Right renal cortex interstitium (tissue), 3 donors: ENCODE measurements at places on chromosomes 3 and 15.
A peak's percentile ranks its signal among the peaks of the same experiment; 100 is the strongest.

DNA sequence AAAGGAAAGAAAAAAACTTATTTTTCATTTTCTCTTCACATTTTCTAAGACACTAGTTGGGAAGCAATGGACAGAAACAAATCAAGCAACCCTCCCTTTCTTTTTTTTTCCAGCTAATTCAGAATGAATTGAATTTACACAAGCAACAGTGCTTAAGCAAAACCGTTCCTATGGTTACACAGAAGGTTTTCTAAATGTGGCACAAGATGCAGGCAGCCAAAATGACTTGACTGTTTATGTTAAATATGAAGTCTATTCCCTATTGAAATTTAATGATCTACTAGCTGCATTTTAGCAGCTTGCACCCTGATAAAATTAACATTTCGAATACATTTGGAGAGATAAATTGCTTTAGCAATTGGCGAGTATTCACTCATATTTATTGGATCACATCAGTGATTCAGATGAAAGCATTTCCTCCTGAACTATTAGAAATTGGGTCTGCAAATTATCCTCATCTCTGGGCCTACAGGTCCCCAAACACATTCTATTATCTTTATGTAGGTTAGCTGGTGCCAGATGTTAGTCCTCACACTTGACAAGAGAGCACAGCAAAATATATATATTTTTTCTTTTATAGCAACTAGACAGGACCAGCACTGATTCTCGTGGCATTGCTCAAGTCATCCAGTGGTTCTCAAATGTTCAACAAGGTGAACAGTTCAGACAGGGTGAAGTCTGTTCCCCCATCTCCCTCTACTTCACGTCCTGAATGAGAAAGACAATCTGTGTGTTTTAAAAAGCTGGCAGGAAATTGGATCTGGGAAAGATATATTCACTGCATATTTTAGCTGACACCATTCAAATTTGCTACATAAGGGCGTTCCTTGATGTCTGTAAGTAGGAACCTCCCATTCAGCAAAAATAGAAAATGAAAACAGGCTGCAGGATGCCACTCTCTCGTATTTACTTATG lies 463.6 kb upstream of the KCNMB2 start:
- DNase-seq, result no peak

- no peak for DNase-seq
Observed at GRCh38 chr3:115999613-116000012, 376.3 kb downstream of the GAP43 start.

DNA sequence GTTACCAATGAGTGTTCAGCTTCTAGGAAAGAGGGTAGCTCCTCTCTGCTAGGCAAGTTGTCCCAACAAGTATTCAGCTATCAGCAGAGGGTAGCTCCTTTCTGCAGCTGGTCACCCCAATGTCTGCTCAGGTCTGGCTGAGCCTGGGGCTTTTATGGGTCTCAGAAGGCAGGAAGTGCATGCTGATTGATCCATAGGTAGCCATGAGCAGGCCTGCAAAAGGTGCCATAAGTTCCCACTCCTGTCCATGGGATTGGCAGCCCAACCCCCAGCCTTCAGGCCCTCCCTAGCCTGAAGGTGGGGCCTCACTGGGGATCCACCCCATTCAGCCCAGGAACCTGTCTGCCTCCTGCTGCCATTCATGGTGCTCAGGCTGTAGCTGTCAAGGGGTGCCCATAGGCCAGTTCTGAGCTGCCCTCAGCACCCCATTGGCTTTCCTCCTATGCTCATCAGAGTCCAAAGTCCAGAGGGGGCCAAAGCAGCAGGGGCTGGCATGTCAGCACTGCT lies 34.6 kb upstream of the DNAJC13 start:
- DNase-seq, result no peak

- DNase-seq, result peak; percentile 60
Observed at GRCh38 chr3:23202921-23203707, at the start of gene UBE2E2. TSS of gene UBE2E2 (plus strand) at chr3:23203327.

- DNase-seq, result no peak
Observed at GRCh38 chr3:16171825-16172224, 2.7 kb upstream of the GALNT15 start.

DNA sequence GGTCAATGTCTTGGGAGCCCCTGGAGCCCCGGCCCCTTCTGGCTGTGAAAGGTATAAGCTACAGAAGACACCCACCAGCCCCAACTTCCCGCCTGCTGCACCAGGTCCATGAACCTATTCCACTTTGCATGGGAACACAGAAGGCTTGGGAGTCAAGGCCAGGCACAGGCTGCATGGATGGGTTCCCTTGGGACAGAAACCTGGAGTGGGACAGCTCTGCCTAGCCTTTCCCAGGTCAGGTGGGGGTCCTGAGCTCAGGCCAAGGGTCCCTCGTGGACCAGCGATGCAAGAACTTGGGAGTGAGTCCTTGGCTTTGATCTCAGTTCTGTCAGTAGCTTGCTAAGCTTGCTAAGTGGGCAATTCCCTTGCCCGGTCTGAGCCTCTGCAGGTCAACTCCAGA lies 25.0 kb downstream of the TKT start:
- no peak for DNase-seq

- DNase-seq, result no peak
Observed at GRCh38 chr15:43241100-43241499, 20.3 kb upstream of the EPB42 start.

GRCh38 chr3:69129531-69129930 lies 7.1 kb upstream of the LMOD3 start:
- no peak for DNase-seq

- peak; percentile 49 for DNase-seq
Observed at GRCh38 chr3:123586131-123586530, 1.3 kb upstream of the HACD2 start.

DNA sequence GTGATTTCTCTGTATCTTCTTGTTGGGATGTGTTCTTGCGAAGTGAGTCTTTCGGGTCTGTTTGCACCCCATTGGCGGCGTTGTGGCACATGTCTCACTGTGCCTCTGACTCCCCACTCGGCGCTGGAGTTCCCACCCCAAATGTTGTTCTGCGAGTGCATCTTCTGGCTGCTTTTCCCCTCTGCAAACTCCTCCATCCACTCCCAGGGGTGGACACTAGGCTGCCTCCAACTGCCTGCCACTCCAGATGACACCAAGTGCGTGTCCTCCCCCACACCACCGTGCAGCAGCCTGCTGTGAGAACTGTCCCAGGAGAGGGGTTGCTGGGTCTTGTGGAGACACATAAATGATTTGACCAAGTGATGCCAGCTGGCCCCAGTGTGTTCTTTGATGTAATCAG lies 17.6 kb downstream of the EFCC1 start:
- DNase-seq, result no peak

DNA sequence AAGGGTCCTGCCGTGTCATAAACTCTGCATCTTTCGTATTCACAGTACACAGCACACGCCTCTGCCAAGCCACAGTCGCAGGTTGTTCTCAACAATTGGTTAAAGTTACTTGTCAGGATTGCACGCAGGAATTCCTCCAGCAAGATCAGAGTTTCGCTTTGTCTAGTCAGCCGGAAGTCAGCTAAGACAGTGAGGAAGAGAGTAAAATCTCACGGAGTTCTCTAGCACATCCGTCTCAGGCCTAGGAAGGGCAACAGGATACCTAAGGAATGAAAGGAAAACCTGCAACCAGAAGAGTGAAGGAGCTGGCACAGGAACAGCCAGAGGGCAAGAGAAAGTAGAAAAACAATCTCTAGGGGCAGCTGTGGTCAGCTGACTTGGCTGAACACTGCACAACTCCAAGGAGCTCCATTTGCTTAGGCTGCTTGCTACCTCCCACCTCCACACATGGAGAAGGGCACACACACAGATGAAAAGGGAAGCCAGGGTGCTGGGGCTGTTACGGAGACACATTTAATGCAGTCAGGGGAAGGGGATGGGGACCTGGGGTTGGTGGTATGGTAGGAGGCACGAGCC lies 23.7 kb downstream of the RORA start:
- DNase-seq, result no peak

GRCh38 chr15:41870689-41871081 lies 23.2 kb downstream of the SPTBN5 start:
- no peak for DNase-seq

DNA sequence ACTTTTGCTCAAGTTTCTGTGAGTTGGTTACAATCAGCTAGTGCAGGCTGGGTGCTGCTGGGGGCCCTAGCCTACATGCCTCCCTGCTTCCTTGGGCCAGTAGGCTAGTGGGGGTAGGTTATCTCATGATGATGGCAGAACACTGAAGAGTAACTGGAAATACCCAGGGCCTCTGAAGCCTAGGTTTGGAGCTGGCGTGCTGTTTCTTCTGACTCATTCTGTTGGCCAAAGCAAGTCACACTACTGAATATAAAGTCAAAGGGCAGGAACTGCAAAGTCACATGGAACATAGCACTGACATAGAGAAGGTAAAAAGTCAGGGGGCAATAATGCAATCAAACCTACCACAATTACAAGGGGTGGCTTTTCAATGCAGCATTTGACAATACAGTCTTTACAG lies 34.5 kb downstream of the RASGRP1 start:
- DNase-seq, result no peak

GRCh38 chr15:77035999-77036471 lies 34.9 kb downstream of the TSPAN3 start:
- no peak for DNase-seq

DNA sequence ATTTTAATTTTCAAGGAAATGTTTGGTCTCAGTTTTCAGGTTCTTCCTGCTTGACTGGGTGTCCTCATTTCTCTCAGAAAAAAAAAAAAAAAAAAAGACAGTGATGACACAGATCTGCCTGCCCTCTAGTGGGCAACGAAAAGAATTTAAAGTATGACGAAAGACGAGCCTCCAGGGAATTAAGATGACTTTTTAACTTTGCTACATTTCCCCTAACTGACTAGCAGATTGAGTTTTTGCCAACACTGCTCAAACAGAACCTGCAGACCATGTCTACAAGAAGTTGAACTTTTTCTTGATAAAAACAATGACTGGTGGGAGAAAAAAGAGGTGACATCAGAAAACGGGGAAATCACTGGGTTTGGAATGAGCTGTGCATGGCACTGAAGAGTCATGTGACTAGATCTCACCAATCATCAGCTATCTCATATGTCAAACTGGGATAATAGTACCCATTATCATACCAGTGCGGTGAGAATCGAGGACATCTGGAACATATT lies 40.8 kb downstream of the EOMES start:
- DNase-seq, result peak; percentile 60

DNA sequence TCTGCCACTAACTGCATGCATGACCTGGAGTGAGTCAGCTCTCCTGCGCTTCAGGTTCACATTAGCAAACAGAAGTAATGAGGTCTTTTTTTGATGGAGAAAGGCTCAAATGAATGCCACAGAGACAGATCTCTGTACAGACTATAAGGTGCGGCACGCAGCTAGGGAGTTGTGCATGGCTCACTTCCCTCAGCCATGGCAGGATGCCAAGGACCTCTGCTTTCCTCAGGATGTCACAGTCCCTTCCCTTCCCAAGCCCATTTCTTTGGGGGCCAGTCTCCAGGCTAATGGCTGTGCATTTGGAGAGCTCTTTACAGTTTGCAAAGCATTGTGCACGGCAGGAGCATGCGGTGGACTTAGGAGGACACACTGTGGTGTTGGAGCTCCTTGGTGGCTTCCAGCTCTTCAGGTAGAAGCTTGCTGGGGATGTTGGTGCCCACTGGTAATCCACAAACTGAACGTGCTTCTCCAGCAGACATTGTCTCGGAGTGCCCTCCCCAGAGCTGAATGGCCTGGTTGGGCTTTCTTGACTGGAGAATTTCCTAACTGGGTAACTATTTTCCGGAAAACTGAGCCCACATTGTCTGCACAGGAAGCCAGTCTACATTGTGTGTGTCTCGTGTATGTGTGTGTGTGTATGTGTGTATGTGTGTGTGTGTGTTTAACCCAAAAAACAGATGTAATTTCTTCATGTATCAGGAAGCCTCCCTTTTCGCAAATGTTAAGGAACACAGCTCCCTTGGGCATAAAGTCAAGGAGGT lies 172.5 kb upstream of the TLE3 start:
- no peak for DNase-seq

GRCh38 chr3:192515664-192516045 lies 211.7 kb downstream of the FGF12 start:
- DNase-seq, result no peak

- no peak for DNase-seq
Observed at GRCh38 chr3:120496278-120497002, 45.6 kb upstream of the FSTL1 start.

GRCh38 chr3:102332934-102333333 lies 101.9 kb upstream of the ZPLD1 start:
- no peak for DNase-seq

DNA sequence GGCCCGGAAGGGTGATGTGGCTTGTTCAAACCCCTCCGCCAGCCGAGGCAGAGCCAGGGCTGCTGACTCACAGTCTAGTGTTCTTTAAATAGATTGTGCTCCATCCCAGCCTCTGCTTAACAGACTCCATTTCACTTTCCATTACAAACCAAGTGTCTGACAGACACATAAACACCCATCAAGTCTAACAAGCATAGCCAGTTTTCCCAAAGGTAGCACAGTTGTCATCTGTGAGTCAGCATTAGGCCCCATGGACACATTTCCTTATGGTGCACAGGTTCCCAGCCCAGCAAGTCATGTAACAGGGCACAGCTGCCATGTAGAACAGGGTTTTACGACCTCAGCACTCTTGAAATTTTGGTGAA lies 109.9 kb upstream of the RAP2B start:
- DNase-seq, result no peak

GRCh38 chr3:190911382-190911781 lies 48.9 kb upstream of the GMNC start:
- DNase-seq, result no peak

DNA sequence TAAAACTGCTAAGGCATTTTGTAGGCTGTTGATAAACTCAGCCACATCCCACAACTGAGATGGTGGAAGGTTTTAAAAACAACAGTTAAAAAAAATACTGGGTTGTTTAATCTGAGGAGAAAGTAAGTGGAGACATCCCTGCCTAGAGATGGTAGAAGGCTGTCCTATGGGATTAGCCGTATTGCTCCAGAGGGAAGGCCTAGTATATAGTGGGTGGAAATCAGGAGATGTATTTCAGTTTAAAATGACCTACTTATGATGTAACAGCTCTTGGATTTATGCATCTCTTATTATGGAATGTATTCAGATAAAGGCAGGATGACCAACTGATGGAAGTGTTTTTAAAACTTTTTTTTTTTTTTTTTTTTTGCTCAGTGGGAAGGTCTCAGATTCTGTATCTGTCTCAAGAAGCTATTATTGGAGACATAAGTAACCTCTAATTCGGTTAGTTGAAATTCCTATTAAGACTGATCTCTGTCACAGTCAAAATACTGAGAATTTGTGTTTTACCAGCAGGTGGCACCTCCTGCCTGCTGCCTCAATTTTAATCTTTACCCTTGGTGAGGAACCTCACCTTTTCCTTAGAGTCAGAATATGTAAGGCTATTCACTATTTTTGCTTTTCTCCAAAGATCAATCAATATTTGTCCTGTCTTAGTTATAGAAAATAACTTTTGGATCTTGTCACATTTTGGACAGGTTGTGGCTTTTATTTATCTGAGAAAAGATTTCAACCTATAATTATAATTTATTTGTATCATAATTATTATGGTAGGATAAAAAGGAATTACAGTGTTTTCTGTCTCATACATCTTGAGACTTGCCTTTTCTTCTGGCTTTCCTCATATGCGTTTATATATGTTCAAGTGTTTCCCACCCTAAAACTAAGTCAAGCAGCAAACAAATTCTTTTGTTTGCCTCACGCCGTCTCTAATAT lies 63.0 kb downstream of the VPS8 start:
- DNase-seq, result peak; percentile 19
